Activated CD8-positive, alpha-beta memory T cell treated with anti-CD3 and anti-CD28 coated beads for 48 hours (primary cell): ENCODE measurements at places on chromosomes 16 and 17.

DNA sequence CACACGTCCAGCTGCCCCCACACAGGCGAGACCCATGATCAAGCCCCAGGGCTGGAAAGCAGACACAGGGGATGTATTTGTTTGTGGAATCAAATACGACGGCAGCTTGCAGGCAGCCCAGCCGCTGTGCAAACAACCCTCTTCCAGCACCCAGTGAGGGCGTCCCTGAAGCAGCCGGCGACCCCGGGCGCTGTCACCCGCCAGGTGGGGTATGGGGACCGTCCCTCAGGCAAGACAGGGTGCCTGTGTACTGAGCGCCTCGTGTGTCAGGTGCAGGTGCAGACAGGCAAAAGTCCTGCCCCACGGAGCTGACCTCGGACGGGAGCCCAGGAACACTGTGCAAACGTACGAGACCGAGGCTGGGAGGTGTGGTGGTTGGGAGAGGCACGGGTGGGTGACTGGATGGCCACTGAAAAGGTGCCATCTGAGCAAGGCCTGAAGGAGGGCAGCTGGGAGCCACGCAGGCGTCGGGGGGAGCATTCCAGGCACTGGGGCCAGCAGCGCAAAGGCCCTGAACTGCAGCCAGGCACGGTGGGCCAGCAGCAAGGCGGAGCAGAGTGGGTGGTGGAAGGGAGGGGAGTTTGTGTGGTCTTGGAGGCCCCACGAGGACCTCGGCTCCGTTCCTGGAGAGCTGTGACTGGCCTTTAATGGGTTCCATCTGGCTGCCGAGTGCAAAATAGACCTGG is 48.5 kb downstream of the CBFA2T3 start:
- DNase-seq, result no peak

GRCh38 chr16:12245921-12246720 is 269.6 kb downstream of the SNX29 start:
- no peak for DNase-seq

DNA sequence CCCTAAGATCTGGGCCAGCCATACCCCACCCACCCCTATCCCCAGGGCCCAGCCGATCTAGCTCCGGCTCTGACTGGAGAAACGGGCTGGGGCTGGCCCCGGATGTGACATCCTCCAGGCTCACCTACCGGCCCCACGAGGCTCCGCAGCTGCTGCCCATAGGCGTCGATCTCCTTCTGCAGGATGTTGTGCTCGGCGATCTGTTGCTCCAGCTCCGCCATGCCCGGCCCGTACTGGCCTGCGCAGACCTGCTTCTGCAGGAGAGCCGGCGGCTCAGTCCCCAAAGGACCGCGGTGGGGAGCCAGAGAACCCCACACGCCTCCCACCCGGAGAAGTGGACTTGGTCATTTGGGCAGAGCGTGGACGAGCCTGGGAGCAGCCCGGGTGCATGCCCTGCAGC is 4.8 kb downstream of the EVPL start:
- DNase-seq, result no peak

GRCh38 chr17:31843070-31843745 is 15.8 kb downstream of the COPRS start:
- no peak for DNase-seq

- DNase-seq, result no peak
Measured at GRCh38 chr16:89373355-89374110, 116.8 kb downstream of the ANKRD11 start.

DNA sequence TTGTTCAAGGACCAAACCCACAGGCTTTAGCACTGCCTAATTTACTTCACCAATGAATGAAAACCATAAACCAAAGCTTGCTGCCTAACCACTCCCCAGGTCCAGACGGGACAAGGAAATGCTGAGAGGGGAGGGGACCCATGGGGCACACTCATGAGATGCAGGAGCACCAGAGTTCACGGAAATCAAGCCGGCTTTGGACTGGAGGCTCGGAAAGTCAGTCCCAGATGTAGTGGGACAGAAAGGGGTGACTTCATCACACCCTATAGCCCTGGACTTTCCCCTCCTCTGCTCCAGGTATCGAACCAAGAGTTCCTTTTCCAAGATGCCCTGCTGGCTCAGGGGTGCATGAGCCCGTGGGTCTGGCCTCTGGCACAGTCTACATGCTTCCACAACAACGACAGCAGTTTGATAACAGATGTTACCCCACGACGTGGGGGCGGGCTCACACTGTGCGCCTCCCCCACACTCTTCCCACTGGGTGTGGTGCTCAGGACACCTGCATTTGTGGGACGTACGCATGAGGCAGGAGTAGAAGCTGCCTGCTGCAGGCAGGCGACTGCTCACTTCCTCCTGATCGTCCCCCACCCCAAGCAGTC is 63.2 kb downstream of the AMFR start:
- no peak for DNase-seq

DNA sequence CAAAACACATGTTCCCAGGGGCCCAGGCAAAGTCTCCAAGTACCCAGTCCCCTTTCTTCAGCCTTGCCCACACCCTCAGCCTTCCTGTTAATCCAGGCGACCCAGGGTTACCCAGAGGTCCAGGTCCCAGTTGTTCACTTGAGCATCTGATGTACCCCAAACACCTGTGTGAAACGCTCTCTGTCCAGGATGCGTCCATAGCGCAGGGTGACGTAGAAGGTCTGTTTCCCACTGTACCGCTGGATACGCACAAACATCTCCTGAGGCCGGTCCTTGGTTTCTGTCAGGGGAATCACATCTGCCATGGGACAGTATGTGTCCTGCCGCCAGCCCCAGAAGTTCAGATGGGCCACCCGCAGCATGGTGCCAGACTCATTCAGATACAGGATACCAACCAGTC is 1.6 kb downstream of the TMEM186 start:
- no peak for DNase-seq

GRCh38 chr17:33522623-33523022 is 229.5 kb upstream of the ASIC2 start:
- DNase-seq, result no peak

DNA sequence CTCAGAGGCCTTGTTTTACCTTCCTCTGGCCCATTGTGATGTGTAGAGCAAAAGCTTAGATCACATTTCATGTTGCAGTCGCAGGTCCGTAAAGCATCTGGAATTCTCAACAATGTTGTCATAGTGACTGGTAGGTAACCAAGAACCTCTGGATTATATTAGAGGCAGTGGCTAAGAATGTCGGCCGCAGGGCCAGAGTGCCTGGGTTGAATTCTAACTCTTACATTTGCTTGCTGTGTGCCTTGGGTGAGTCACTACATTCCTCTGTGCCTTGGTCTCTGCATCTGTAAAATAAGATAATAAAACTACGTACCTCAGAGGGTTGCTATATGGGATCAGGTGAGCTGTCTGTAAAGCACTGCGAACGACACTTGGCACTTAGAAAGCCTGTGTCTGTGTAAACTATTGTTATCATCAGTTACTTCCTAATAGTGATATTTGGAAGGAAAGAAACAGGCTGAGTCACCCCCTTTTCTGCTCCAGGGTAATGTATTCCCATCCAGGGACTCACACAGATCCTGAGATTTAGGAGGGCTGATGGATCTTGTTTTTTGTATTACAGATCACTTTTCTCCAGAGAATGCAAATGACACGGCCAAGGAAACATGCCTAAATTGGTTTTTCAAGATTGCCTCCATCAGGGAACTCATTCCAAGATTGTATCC is 52.2 kb downstream of the VPS35L start:
- no peak for DNase-seq

GRCh38 chr16:30104492-30104891 is 8.5 kb upstream of the YPEL3 start:
- no peak for DNase-seq

DNA sequence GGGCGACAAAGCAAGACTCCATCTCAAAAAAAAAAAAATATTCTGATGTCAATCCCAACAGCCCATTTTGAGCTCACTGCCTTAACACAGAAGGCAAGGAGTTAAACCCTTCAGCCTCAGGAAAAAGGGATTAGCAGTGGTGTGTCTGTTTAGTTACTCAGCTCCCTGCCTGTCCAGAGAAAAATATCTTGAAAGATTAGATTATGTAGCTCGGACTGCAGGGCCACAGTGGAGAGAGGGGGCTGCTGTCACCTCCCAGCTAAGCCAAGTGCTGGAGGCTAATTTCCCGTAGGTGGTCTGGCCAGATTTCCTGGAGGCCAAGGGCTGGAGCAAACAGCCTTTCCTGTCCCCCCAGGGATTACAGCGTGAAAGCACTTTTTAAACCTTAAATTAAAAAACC is 50.3 kb downstream of the C16orf95 start:
- no peak for DNase-seq

DNA sequence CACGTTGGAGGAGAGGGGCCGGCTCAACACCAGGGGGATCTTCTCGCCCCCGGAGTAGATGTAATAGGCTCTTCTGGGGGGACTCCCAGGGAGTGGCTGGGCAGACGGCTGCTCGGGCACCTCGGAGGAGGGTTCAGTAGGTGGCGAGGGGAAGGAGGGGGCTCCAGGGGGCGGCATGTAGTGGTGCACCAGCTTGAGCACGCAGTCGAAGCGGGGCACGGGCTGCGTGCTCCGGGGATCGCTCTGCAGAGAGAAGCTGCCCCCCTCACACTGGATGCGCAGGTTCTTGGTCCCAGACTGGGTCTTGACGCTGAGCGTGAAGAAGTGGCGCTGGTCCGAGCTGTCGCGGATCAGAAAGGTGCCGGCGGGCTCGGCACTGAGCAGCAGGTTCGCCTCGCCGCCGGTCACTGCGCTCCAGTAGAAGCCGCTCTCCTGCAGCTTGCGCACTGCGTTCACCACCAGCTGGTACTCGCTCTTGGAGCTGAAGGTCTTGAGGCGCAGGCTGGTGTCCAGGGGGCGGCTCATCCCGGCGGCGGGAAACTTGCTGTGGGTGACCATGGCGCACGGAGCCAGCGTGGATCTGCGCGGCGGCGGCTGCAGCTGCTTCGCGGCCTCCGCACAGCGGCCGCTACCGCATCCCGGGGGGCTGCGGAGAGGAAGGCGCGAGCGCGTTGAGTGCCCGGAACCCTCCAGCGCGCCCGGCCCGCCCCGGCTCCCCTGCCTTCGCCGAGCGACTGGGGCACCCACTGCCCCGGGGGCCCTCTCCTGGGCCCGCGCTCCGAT is 1.1 kb downstream of the SOCS3 start:
- DNase-seq, result no peak
